ENCODE measurements at places on chromosomes 16 and 17.

GRCh38 chr17:5870231-5870953 lies 199.8 kb upstream of the WSCD1 start:
- no peak for DNase-seq

DNA sequence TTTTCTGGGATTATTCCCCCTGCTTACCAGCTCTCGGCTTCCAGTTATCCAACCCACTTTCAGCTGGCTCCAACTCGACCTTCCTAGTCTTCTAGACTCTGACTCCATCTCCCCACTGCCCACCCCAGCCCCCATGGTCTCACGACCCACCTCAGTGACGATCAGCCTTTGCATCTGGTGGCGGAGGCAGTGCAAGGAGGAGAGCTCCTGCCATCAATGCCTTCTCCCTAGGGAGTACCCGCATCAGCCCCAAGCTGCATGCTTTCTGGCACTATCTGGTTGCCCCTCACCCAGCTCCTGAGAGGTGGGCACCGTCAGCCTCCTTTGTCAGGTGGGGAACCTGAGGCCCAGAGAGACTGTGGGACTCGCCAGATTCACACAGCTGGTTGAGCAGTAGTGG lies 72.6 kb upstream of the RPL38 start:
- no peak for DNase-seq

GRCh38 chr17:82587234-82588086 lies 60.8 kb downstream of the WDR45B start:
- DNase-seq, result no peak

DNA sequence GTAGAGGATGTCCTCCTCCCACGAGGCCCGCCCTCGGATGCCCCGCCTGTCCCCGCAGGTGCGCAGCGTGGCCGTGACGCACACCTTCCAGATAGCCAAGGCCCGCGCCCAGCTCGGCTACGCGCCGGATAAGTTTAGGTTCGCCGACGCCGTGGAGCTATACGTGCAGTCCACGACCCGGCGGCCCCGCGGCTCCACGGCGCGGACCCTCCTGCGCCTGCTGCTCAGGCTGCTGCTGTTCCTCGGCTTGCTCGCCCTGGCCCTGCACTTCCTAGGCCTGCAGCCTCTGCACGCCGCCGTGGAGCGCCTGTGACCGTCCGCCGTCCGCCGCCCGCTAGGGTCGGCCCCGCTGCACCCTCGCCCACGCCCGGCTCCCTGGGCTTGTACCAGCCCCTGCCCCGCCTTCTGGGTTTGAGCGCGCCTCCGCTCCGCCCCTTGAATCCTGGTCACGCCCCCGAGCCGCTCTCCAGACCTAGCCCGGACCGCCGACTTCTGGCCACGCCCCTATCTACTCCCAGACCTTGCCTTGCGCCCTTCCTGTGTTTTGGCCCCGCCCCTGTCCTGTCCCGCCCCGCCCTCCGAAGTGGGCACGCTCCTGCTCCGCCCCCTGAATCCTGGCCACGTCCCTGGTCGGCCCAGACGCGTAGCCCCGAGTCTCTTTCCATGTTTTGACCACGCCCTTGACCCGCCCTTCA lies 15.8 kb upstream of the EEF2K start:
- DNase-seq, result peak; percentile 92

DNA sequence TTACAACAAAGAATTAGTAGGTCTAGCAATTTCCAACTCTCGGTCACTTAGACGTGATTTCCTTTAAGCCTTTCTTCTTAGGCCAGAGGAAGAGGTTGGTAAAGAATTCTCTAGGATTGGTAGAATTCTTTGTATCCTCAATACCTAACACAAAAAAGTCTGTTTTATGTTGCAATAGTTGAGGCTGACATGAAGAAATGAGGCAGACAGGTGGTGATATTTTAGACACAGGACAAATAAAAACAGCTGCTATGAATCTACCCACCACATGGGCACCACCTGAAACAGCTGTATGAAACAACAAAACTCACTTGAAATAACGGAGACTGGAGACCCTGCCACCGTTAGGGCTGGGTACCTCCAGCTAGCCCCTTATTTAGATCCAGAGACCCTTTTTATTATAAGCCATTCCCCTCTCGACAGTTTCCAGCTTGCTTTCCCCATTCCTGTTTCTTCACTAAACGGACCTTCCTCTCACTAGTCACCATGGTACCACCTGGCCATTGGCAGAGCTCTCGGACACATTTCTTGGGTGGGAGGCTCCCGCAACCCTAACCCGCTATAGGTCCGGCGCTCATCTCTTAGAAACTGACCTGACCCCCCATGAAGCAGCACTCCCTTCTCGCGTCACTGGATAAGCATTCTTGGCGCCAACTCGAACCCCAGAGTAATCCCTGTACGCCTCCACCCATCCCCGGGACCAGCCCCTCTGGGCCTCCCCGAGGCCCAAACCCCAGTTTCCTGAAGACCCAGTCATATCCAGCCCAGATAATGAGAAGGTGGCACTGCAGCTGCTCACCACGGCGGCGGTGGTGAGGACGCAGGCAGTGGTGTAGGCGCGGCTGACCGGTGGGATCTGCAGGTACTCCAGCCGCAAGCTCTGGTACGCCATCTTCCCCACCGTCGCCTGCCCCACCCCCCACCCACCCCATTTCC lies at the start of gene DERL2:
Gene DERL2, minus strand, starts transcription at position 909 of the 936 bp plus-strand sequence. Its CDS starts 17 bp downstream, at position 892.
- no peak for DNase-seq

DNA sequence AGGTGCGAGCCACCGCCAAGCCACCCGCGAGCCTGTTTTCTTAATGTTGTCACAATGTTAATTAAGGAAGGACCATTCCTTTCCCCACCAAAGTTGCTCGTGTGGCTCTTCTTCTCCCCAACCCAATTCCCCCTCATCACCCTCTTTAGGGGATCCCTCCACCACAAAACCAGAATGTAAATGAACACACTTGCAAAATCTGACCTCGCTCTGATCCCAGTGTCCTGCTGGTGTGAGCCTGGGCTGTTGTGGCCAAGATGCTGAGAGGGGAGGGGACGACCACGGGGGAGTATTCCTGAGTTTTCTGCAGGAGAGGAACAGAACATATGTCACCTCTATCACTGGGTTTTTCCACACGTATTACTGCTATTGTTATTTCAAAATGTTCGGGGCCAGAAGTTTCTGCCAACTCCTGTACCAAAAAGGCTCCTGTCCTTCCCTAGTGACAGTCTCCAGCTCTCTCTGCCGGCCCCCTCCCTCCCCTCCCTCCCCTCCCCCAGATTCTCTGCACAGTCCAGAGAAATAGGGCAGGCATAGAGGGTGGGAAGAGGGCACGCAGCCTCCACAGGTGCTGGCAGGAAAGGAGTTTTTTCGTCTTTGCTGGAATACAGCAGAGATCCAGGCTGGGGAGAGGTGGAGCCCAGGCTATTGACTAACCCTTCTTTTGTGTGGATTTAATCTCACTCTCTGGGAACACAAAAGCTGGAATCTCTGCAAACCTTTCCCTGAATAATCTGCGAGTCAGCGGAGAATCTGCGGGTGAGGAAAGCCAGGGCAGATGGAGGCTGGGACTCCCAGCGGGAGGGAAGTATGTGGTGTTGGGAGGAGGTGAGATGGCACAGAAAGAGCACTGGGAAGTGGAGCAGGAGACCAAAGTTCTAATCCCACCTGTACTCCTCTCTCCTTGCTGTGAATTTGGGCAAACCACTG lies 4.5 kb upstream of the CA4 start:
- DNase-seq, result no peak

DNA sequence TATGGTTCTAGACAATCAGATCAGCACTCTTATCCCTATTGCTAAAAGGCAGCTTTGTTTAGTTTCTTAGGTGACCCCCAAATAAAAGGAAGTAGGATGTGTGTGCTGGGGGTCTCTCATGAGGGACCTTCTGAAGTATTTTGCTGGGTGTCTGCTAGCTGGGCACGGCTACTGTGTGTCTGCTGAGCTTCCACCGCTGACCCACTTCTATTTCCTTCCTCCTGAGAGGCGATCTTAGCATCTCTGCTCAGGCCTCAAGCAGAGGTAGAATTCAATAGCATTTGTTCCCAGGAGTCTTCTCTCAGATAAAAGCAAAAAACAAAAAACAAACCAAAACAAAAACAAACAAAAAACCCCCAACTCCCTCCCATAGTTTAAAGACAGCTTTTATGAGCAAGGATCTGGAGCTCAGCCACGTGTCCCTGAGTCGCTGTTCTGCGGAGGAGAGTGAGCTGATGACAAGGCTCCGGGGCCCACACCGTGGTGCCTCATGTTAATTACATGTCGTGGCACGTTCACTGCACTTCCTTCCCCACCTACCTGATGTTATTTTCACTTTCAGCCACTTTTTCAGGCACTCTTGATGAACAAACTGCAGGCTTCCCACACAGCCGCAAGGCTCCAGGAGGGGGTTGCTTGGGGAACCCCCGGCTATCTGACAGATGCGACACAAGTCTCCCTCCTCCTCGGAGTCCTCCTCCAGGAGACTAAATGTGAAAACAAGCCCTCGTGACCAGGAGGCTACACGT lies 83.5 kb downstream of the MARCHF10 start:
- DNase-seq, result peak; percentile 12

- no peak for DNase-seq
These were observed 205.6 kb downstream of the SPECC1 start for GRCh38 chr17:20214794-20215193.

GRCh38 chr16:57977418-57978069 lies 6.6 kb upstream of the CNGB1 start:
- no peak for DNase-seq

DNA sequence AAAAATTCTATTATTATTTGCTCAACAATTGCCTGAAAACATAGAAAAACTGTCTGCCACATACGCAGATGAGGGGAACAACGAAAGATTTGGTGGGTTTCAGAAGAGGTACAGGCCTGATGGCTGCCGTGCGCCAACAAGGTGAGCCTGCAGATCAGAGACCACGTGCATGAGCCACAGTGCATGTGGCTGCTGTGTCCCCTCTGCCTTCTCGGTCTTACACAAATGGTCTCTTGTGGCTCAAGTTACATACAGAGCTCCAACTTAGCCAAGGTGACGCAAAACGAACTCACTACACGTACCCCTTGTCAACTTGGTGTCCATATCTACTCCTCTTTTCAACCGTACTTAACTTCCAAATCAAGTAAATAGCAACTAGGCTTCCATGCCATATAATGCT lies 82.3 kb downstream of the ADCY9 start:
- DNase-seq, result no peak

DNA sequence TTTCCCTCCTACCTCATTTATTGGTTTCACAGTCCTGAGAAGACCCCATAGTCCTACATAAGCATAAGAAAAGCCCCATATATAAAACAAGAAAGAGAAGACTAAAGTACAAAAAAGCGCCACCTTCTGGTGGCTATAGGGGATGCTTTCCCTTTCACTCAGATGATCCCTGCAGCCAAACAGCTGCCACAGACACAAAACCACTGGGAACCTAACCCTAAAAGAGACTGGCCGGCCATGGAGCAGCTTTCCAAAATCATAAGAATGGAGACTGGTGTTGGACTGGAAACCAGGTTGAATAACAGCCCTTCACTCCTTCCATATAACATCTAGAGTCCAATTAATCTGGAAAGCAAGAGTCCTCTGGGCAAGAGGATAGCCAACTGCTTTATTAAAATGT lies 11.4 kb downstream of the DYNC1LI2 start:
- DNase-seq, result no peak

DNA sequence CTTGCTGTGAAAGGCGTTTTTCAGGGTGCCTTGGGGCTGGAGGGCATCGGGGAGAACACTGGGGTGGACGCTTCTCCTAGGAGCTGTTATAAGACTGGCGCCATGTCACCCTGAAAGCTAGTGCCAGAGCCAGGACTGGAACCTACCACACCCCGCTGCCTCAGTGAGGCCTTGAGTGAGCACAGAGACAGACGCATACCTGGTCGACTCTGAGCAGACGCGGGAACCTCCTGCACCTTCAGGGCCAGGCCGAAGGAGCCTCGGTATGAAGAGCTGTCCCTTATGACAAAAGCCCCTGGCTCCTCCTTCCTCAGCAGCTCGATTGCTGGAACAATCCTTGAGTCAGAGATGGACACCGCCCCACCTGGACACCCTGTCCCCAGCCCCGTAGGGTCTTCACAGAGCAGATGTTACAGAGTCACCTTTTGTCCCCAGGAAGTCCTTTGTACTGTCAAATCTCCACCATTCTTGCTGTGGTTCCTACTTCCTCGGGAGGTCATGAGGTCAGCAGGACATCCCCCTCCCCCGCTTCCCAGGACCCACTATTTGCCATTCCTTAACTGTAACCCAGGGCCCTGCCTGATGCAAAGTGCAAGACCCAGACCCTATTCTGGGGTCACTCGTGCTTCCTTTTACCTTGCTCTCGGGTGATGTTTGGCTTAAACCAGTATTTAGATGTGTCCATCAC lies 17.0 kb downstream of the TNS4 start:
- no peak for DNase-seq

- DNase-seq, result no peak
These were observed 34.2 kb upstream of the NOS2 start for GRCh38 chr17:27834571-27834970.

GRCh38 chr17:33785281-33785680 lies 469.8 kb upstream of the CCL2 start:
- no peak for DNase-seq

DNA sequence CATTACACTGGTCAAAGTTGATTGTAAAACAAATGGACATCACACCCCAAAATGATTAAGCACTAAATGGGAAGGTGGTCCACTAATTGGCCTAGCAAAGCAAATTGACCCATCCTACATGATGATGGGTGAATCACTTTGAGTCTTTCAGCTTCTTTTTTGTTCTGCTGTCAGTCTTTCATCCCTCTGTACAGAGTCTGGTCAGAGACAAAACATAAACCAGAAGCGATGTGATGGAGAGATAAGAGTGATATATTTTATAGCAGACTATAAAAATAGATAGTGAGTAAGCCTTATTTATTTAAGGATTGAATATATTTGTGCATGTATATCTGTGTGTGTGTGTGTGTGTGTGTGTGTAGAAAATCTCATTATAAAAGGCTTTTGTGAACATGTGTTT lies 618.4 kb upstream of the SOX9 start:
- no peak for DNase-seq

Data from sigmoid colon (tissue), 7 donors.